GM12865 (cell line): ENCODE measurements at places on chromosomes 4 and X.
A peak's percentile ranks its signal among the peaks of the same experiment; 100 is the strongest.

GRCh38 chrX:74490247-74490646 lies 69.0 kb downstream of the SLC16A2 start:
- no peak for DNase-seq

DNA sequence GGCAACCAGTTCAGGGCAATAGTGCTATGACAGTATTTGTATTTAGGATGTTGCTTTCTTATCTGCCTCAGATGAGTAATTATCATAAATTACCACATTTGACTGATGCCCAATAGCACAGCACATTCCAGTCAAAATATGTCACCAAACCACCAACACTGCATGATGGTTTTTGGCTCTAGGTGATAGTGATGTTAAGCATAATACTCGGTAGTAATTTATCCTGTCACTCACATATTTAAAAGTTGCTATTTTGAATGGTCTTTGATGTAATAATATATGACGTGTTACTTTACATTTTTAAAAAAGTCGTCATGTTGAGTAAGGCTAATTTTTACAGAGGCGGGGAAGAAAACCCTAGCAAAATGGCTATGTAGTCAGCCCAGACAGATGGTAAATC lies 42.5 kb downstream of the UNC5C start:
- DNase-seq = no peak

- peak; percentile 34 for DNase-seq
Measured at GRCh38 chrX:132022198-132022966, 720 bp upstream of the STK26 start.

DNA sequence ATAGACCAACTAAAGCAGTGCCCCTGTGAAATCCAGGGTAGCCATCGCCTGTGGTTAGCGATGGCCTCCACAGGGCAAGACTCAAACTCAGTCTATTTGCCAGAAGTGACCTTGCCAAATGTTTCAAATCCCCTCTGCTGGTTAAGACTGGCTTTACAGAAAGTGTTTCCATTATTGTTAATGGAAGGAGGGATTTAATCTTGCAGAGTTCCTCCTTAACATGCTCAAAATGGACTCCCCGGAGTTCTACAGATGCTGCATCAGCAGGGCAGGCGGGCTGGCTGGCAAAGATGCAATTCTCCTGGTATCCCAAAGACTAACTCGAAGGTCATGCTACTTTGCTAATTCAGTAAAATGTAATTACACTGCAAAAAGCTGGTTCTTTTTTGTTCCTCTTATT lies 313.0 kb upstream of the SLC7A11 start:
- DNase-seq = no peak

- DNase-seq = no peak
Measured at GRCh38 chr4:113996599-113997177, 17.2 kb upstream of the ARSJ start.

- no peak for DNase-seq
Measured at GRCh38 chr4:15153662-15154061, 151.4 kb downstream of the CPEB2 start.

DNA sequence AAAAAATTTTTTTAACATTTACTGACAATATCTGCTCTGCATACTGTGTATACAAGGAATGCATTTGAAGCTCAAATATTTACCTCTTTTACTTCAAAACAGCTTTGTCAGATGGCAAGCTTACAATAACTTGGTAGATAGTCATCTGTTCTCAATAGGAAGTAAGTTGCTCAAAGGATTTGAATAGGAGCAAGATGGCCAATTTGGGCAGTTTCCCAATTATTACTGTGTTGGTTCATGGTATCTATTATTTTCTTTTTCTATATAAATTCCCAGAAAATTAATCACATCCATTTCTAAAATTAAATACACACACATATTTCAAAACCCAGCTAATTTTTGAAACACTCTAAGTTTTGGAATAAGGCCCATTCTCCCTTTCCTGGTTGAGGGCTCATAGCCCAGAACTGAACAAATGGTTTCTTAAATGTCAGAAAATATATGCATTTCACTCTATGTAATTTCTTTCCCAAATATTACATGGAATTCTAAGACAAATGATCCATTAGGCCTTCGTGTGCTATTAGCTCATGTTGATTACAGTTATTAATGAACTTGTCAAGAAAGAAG lies 60.2 kb upstream of the BLTP1 start:
- DNase-seq = no peak

DNA sequence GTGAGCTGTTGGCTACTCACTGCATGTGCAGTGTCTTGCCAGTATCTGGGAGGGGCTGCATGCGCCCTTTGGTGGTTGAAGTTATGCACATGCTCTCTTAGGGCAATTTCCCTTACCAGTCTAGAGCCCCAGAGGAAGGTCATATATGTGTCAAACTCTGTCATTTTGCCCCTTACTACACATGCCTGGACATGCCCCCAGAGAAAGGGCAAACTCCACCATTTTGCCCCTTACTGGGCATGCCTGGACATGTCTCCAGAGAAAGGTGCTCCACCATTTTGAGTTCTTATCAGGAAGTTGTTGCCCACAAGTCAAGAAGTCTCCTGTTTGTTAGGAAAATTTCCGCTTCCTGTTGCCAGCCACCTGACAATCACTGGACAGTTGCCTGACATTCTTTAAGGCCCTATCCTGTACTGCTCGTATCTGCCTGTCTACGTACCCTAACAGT lies 56.4 kb upstream of the PLAC8 start:
- peak; percentile 52 for DNase-seq

- DNase-seq = no peak
Measured at GRCh38 chr4:185852961-185853360, 41.0 kb upstream of the SORBS2 start.

DNA sequence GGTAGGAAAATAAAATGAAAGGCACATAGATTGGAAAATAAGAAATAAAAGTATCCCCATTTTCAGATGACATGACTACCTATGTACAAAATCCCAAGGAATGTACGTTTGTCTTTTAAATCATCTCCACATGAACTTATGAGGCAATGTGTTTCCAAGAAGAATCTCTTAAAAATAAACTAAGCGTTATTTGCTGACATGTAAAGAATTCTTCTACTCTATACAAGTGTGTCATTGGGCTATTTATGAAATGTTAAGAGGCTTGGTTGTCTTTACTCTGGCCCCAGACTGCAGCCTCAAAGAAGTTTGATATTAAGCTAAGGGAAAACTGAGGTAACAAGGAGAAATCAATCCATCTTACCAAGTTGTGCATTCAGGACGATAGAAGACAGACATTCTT lies 17.1 kb downstream of the BEX3 start:
- no peak for DNase-seq

DNA sequence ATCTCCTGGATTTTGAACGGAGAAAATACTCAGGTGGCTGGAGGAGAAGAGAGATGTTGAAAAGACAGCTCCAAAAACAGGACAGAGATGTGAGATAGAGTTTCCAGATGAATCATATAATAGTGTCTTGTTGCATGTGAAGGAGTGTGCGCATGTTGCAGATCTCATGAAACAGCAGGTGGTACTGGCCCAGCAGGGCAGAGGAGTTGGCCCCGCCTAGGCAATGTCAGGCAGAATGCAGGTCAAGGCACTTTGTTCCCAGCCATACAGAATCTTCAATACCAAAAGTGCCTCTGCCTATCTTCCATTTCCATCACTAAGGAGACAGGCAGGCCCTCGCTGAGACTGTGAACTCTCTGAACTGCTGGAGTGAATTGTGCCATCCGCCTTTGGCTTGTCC lies 63.9 kb upstream of the FAT1 start:
- DNase-seq = no peak

DNA sequence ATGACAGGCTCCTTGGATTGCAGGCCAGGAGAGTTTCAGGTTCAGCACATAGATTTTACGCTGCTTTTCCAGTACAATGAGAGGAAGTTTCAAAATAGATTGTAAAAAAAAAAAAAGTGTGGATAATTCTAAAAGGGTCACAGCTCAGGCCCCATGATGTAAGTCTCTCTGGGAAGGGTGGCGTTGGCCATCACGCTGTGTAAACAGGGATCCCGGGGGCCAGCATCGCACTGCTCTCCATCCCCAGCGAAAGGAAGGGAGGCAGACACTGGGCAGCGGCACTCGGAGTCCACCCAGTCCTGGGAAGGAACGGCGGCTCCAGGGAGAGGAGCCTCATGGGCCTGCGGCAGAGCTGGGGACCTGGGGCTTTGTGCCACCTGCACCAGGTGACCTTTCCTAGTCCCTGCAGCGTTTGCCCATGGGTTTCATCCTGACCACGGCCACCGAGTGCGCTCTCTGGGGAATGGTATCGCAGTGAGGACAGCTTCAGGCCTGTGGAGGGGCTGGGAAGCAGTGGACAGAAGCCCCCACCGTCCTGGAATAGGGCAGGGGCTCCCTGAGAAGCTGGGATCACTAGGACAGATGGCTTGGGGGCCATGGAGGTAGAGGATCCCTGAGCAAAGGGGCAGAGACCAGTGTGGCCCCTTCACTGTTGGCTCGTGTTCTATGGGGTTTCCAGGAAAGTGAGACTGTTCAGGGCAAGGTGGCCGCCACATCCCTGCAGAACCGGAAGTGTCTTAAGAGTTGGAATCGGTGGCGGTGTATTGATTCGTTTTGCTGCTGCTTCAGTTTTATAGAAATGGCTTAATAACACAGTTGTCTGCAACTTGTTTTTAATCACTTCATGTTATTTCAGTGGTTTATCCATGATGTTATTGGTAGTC lies 38.9 kb downstream of the RGS12 start:
- DNase-seq = no peak

DNA sequence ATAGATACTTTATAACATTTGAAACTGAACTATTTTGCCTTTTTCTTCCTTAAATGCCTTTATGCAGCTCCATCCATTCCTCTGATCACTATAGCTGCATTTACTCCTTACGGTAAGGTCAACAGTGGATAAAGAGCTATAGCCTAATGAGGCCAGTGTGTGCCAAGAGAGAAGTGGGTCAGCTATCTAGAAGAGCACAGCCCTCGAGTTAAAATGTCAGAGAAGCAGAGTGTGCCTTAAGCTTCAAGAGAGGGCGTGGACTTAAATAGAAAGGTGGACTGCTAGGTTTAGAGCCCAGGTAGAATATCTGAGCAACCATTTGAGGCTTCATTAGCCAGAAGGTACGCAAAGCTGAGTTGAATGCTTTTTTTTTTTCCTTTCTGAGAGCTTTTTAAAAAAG lies 347.4 kb downstream of the BMPR1B start:
- DNase-seq = no peak

DNA sequence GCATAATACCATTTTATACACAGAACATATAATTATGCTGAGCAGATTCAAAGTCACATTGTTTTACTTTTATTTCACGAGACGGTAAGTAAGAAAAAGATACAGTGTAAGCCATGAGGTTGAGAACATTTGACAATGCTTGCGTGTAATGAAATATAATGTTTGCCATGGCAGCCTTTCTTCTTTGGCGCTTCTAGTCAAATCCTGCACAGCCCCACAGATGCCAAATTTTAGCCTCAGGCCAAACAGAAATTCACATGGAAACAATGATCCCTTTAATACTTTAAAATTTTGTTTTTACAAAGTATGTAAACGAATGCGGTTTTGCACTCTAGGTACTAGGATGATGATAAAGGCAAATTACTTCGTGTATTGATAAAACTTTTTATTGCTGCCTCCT lies 502.7 kb upstream of the SMIM31 start:
- DNase-seq = no peak

GRCh38 chr4:39642885-39643552 lies 4.4 kb upstream of the SMIM14 start:
- DNase-seq = no peak

- peak; percentile 23 for DNase-seq
Measured at GRCh38 chr4:118826723-118827444, 9.0 kb downstream of the SEC24D start.

DNA sequence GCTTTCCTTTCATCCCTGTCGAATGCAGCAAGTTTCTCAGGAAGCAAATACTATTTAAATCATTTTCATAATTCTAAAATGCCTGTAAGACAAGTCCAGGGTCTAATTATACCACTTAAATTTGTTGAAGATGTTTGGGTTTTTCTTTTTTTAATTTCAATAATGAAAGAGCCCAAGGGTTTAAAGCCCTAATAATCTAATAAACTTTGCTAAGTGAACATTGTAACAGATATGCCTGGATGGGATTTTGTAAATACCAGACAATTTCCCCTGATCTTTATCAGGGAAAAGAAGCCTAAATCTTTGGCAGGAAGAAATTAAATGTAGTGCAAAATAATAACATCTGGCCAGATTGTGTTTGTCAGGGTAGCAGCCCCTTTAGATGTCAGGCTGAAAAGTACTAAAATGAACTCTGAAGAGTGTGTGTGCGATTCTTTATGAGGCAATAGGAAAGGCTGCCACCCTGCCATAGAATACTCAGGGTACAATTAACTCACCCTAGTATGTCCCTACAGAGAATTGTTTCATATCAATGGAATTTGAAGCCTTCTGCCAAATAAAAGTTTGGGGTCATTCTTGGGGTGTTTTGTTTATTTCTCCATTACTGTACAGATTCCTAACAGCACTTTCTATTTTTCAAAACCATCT lies 45.6 kb downstream of the GPC3 start:
- DNase-seq = no peak

DNA sequence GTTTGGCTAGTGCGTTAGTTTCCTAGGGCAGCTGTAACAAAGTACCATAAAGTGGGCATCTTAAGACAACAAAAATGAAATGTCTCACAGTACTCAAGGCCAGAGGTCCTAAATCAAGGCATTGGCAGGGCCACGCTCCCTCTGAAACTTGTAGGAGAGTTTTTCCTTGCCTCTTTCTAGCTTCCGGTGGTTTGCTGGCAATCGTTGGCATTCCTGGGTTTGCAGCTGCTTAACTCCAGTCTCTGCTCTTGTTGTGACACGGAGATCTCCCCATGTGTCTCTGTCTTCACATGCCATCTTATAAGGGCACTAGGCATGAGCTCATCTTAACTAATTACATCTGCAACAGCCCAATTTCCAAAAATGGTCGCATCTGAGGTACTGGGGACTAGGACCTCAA lies 362.0 kb upstream of the BOD1L1 start:
- no peak for DNase-seq

DNA sequence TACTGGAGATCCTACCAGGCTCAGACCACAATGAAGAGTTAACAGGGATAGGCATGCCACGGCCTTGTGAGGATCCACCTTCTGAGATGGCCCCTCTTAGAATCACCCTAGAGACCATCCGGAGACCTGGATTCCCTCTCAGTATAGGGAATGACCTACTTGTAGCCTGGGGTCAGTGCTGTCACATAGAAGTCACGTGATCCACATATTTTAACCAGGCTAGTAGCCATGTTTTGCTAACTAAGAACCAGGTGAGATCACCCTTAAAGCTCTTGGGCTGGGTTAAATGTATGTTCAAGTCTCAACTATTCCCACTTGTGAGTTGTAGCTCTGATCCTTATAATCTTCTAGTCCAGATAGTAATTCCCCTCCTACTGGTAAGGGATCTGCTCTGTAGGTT lies 215.4 kb downstream of the CCNG2 start:
- DNase-seq = no peak

GRCh38 chr4:69831646-69832325 lies 28.2 kb downstream of the SULT1E1 start:
- DNase-seq = peak; percentile 74

GRCh38 chrX:48021026-48021900 lies 14.5 kb downstream of the SPACA5 start:
- DNase-seq = peak; percentile 87

GRCh38 chrX:134847133-134847532 lies 143.7 kb upstream of the SMIM10 start:
- no peak for DNase-seq

GRCh38 chr4:123699880-123700771 lies 303.5 kb downstream of the SPRY1 start:
- no peak for DNase-seq

- peak; percentile 66 for DNase-seq
Measured at GRCh38 chrX:68732906-68733493, 85.5 kb downstream of the STARD8 start.

- DNase-seq = no peak
Measured at GRCh38 chrX:28351801-28352200, 235.4 kb upstream of the IL1RAPL1 start.
